Posterior cingulate gyrus (tissue), 11 donors: ENCODE measurements at places on chromosomes 5 and 9.

DNA sequence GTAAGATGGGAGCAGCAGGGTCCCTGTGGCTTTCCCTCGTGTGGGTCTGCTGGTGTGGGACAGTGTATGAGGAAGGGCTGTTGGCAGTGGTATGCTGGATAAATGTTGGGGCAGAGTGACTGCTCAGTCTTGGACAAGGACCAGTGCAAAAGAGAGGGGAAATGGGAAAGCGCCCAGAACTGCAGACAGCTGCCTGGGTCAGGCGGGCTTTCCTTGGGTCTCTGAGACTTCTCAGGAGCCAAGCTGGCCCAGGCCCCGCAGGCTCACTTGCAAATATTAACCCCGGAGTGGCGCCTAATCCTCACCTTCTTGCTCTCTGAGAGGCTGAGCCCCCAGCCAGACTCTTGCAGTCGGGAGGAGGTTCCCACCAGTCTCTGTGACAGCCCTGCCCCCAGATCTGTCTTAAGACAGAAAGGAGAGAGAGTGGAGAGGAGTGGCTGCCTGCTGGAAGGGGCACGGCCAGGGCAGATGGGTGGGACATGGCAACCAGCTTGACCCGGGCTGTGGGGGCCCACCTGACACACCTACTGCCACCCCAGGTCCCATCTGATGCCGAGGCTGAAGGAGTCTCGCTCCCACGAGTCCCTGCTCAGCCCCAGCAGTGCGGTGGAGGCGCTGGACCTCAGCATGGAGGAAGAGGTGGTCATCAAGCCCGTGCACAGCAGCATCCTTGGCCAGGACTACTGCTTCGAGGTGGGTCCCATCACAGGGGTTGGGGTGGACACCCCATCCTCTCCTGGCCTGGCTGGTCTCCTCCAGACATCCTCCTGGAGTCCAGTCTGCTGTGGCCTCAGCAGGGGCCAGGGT is 105.2 kb downstream of the DAB2IP start:
- DNase-seq: no peak

DNA sequence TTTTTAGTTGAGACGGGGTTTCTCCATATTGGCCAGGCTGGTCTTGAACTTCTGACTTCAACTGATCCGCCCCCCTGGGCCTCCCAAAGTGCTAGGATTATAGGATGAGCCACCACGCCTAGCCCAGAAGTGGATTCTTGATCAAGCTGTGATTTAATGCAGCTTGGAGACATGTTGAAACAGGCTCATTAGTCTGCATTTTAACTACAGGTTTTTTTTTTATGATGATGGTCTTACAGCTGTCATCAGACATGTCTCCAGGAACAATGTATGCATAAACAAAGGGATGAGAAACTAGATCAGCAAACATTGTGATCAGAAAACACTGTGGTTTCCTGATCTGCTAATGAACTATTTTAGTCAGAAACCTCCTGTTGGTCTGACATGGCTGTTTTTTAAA is 30.0 kb upstream of the PLPP1 start:
- DNase-seq: no peak

- no peak for DNase-seq
These were observed 270.1 kb upstream of the PTGER4 start for GRCh38 chr5:40409601-40410000.

DNA sequence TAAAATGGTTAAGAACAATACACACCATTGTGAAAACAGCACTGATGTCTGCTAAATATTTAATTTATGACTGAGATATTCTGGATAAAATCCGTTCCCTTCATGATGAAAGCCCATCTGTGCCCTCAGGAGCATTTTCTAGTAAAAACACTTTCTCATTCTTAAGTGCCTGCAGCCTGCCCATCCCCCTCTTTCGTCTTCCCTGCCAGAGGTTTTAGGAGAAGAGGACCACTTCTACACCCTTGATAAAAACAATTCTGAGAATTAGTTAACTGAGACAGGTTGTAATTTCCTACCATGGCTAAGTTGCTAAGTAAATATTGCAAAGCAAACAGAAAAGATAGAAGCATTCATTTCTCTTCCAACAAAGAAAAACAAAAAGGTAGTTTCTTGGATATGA is 272.6 kb downstream of the ATPSCKMT start:
- no peak for DNase-seq

DNA sequence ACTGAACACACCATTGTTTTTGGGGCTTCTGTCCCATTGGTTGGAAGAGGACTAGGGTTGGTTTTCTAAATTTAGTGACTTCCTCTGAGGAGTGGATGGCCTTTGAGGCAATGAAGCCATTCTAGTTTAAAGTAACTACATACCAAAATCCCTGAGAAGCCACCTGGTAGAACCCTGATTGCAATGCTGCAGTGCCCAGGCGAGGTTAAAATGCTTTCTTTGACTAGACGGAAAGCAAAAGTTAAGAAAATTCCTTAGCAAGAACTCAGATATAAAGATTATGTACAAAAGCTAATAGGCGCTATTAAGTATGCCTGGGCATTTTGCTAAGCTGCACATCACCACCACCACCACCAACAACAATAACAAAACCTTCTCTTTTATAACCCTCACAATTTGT is 20.6 kb downstream of the GLRX start:
- no peak for DNase-seq

DNA sequence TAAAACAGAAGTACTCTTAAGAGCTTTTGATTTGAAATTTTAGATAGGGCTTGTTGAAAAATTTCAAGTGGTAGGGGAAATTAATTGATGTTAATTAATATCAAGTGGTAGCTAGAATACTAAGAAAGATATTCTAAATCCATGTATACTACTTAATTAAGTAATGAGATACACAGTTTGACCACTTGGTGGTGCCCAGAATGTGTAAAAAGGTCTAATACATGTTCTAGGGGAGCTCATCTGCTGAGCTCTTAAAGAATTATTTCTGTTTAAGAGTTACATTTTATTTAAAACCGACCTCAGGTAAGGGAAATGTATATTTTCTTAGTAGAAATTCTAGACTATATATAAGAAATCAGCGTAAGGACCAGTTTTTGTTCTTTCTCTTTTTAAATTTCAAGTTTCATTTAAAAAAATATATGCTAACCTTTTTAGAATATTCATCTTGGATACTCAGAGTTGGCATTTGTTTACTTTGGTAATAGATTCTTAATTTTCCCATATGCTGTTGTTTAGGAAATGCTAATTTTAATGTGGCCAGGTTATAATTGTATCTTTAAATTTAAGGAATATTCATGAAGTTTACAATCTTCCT is 61.5 kb downstream of the LNPEP start:
- no peak for DNase-seq

DNA sequence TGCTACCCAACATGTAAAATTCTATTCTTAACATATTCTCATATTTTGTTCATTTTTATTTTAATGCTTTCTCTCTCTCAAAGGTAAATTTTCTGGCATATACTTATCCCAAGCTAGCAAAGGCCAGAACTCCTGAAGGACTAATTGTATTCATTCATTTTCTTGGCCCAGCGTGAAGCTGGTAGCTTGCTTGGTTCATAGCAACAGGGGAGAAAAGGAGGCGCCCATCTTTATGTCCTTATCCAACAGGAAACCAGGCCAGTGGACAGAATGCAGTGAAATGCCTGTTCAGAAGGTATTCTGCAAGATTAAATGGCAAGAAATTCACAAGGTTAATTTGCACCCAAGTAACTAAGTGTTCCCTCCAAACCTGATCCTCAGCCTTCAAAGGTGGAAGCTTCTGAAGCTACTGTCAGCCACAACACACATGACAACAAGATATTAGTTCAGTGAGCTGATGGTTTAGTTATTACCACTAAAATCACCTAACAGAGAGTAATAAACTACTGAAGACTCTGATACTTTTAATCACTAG is 5.6 kb downstream of the EFNA5 start:
- DNase-seq: no peak

DNA sequence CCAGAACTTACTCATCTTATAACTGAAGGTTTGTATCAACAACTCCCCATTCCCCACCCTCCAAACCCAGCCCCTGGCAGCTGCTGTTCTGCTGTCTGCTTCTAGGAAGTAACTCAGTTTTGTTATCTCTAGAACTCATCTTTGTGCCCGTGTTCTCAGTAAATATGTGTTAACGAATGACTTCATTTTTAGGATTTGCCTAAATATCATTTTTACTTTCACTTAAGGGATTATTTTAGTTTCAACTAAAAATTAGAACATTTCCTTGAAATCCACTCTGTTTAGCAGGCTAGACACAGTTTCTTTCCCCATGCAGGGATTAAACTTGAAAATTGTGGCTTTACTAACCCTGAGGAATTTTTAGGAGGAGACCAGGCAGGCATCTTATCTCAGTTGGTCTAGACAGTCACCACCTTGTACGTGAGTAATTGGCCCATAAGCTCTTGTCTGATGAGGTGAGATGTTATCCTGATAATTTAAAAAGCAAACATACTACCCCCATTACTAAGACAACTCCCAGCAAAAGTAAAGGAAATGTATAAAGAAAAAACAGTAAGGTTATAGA is 68.2 kb upstream of the TNFAIP8 start:
- DNase-seq: no peak

DNA sequence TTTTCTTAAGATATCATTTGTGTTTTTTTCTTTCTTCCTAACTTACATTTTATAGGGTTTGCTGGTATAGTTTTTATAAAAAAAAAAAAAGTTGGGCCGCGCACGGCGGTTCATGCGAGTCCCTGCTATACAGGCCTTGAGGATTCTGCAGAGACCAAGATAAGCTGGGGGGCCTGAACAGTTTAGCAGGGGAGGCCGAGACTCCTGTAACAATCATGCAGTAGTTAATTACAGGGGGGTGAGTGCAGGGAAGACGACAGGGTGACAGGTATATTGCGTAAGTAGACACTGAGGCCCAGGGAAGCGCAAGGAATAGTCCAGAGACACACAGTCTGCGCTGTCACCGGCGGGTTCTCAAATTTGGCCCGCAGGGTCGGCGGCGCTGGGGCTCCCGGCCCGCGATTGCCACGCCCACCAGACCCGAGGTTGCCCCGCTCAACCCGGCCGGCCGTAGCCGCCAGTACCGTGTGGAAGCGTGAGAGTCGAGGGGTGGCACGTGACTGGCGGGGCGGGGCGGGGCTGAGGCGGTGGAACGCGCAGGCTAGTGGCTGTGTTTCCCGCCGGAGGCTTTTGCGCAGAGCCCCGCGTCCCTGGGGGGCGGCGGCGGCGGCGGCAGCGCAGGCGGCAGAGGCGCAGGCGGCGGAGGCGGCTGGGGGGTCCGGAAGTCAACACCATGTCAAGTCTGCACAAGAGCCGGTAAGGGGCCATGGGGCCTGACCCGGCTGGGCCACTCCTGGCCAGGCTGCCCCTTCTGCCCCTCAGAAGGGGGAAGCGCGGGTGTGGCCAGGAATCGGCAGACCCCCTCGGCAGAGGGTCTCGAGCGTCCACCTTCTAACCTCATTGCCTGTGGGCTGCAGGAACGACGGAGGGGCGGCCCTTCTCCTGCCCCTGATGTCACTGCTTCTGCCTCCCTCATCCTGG is at the start of gene TBC1D13:
TBC1D13 (plus strand) TSS at position 573 of the 921 bp plus-strand sequence; CDS start at position 674, 101 bp downstream.
- DNase-seq: peak; percentile 90

DNA sequence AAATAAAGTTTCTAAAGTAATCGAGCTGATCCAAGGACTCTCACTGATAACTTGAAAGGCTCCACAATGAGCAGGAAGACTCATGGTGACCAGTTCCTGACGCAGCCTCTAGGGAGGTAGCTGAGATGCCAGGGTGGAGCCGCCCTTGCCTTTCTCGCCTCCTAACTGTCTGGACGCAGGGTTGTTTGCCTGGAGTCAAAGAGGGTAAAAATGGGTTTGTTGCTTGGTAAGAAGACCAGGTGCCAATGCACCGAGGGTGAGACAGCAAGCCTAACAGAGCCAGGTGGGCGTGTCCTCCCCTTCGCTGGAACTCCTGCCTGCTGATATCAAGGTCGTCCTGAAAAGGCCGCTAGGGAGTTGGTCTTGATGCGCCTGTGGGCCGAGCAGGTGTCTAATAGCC is 48.6 kb upstream of the FCN1 start:
- peak; percentile 20 for DNase-seq

- no peak for DNase-seq
These were observed 5.8 kb downstream of the GM2A start for GRCh38 chr5:151258816-151259215.

DNA sequence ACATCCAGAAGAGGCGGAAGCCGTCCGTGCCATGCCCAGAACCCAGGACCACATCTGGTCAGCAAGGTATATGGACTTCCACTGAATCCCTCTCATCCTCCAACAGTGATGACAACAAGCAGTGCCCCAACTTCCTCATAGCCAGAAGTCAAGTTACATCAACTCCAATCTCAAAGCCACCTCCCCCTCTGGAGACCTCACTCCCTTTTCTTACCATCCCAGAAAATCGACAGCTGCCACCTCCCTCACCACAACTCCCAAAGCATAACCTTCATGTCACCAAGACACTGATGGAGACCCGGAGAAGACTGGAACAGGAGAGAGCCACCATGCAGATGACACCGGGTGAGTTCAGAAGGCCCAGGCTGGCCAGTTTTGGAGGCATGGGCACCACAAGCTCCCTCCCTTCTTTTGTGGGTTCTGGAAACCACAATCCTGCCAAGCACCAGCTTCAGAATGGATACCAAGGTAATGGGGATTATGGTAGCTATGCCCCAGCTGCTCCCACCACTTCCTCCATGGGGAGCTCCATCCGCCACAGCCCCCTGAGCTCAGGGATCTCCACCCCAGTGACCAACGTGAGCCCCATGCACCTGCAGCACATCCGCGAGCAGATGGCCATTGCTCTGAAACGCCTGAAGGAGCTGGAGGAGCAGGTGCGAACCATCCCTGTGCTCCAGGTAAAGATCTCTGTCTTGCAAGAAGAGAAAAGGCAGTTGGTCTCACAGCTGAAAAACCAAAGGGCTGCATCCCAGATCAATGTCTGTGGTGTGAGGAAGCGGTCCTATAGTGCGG is 130.3 kb upstream of the DMRT1 start:
- no peak for DNase-seq

DNA sequence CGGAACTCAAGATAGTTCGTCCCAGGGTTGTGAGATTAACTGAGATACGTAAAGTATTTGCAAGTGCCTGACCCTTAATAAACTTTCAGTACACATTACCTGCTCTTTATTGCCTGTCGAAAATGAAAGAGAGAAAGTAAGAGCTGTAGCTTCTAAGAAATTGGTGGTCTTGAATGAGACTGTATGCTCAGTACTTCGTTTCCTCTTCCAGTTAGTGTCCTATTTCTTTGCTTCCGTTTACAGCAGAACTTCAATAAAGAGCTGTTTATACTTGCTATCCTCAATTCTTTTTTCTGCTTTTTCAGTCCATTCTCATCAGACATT is 534 bp downstream of the SRFBP1 start:
- no peak for DNase-seq

DNA sequence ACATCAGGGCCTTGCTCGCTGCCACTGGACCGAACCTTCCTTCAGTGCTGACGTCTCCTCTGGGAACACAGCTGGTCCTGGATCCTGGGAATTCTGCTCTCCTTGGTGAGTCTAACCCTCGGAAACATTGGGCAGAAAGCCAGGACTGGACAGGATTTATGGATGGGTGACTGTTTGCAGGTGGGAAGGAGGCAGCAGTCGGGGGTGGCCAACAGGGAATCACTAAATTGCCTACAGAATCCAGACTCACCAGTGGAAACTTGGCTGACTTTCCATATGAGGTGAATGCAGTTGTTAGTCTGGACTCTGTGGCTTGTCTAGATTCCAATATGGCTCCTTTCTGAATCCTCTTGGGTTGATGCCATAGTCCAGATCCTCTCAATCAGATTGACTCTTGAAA is 203.1 kb downstream of the SAXO1 start:
- DNase-seq: no peak

- no peak for DNase-seq
These were observed 95.1 kb downstream of the MEF2C start for GRCh38 chr5:88787856-88788255.

- DNase-seq: no peak
These were observed 25.1 kb downstream of the FGF18 start for GRCh38 chr5:171444582-171444981.

- DNase-seq: no peak
These were observed 18.7 kb upstream of the CARNMT1 start for GRCh38 chr9:75046725-75047345.

GRCh38 chr9:135949501-135950134 is 11.6 kb downstream of the UBAC1 start:
- no peak for DNase-seq
